Muscle of back (tissue), 13 donors: ENCODE measurements at places on chromosomes 6 and 20. TPM values are rescaled to one million over a fixed set of nuclear protein-coding genes. Genes with fewer than 3 reads are reported as not detected.

GRCh38 chr6:57294862-57295445 lies 22.5 kb upstream of the PRIM2 start:
- DNase-seq, result peak; percentile 45

TRIM10 gene
- polyA plus RNA-seq, result 0.31 TPM

DNA sequence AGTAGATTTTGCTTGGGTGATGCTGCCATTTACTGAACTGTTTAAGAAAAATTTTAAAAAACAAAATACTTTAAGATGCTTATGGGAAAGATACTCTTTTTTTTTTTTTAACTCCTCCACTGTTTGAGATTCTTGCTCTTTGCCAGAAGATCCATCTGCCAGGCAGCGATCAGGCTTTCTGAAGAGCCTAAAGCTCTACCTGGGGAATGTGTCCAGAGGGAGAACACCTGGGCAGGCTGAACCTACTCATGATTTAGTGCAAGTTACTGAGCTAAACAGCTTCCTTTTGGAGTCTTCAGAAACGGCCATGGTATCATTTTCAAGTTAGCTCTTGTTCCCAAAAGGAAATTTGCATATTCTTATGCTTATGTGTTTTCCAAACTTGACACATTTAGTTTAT lies 23.5 kb upstream of the MLIP start:
- no peak for DNase-seq

DNA sequence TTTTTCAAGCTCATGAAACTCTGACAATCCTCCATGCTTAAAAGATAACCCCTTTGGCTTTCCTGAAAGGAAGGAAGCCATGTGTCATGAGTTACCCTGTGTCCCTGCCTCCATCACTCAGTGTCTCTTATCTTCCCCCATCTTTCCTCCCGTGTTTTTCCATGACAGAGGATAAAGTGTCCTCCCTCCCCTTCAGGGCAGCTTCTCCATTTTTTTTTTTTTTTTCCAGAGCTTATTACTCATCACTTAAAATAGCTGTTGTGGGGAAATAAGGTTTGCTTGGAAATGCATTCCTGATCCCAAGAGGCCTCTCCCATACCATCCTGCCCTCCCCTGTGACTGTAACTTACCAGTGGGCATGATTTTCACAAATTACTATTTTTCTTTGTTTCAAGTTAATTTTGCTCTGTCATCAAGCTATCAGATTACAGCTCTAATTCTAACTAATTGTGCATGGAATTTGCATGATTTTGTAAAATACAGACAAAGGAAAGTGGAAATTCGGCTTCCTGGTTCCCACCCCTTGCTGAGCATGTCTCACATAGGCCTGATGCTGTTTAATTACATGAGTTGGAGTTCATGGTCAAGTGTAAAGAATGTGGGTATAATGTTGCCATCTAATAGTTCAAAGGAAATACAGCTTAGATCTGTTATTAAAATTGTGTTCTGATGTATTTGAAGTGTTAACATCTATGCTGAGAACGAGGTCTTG lies 614.5 kb upstream of the FLRT3 start:
- DNase-seq, result no peak
